ENCODE measurements at places on chromosomes 1 and 21.

GRCh38 chr1:81158592-81158991 lies 642.1 kb upstream of the ADGRL2 start:
- no peak for DNase-seq

GRCh38 chr1:32695098-32695904 lies 7.3 kb downstream of the SYNC start:
- DNase-seq = no peak

GRCh38 chr1:171081314-171081753 lies 9.4 kb upstream of the FMO3 start:
- DNase-seq = no peak

- DNase-seq = no peak
These were observed 40.5 kb downstream of the UBE2G2 start for GRCh38 chr21:44761011-44761729.

GRCh38 chr1:153697191-153698019 lies 18.9 kb downstream of the NPR1 start:
- DNase-seq = no peak

DNA sequence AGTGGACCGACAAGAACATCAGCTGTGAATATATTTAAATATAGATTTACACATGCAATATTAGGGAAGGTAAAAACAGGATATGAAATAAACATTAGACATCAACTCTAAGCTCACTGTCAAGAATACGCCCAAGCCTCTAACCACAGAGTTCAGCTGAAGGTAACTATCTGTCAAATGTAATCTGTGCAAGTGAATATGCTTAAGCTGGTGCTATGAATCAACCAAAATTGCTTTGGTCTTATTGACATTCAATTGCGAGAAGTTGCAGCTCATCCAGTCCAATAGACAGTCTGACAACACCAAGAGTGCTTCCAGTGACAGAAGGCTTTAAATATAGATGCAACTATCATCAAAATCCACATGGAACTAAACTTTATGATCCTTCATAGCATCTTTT lies 32.3 kb downstream of the USH2A start:
- no peak for DNase-seq

GRCh38 chr1:34928066-34928696 lies 1.3 kb downstream of the DLGAP3 start:
- no peak for DNase-seq

DNA sequence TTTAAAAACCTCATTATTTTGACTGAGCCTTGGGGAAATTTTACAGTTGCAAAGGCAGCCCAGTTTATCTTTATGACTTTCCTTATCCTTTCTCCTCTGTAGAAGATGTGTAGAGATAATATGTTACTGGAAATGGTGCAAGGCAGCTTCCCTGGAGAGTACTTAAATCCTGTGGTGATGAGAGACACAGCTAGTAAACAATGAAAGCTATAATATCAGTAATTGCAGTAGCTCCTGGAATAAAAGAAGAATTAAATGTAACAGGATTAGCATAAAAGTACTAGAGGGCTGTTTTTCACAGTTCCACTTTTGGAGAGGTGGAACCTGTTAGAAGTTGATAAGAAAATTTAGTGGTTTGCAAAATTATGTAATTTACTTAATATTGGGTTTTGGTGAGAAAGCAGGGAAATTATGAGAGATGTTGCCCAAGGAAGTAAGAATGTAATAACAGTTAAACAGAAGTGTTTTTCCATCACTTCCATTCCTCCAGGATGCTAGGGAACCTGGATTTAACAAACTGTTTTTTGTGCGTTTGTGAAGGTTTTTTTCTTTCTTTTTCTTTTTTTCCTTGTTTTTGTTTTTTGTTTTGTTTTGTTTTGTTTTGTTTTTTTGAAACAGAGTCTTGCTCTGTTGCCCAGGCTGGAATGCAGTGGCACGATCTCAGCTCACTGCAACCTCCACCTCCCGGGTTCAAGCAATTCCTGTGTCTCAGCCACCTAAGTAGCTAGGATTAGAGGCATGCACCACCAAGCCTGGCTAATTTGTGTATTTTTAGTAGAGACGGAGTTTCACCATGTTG lies 15.7 kb upstream of the EDEM3 start:
- no peak for DNase-seq

- no peak for DNase-seq
These were observed 2.5 kb downstream of the DISC1 start for GRCh38 chr1:231629132-231629531.

- no peak for DNase-seq
These were observed 7.1 kb upstream of the PRKCZ start for GRCh38 chr1:2042830-2043773.

GRCh38 chr1:18396247-18396980 lies 84.3 kb upstream of the KLHDC7A start:
- no peak for DNase-seq

DNA sequence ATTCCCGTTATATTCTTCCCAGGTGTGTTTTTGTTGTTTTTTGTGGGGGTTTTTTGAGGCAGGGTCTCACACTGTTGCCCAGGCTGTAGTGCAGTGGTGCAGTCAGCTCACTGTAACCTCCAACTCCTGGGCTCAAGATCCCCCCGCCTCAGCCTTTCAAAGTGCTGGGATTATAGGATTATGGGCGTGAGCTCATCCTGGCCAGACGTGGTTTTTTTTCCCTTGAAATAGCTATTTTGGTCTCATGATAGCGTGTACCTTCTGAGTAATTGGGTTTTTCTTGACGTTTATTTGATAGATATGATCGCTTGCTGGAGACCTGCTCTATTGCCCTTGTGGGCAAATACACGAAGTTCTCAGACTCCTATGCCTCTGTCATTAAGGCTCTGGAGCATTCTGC lies 17.6 kb downstream of the CTPS1 start:
- DNase-seq = no peak

- DNase-seq = no peak
These were observed 2.7 kb downstream of the RAB29 start for GRCh38 chr1:205772607-205773032.

DNA sequence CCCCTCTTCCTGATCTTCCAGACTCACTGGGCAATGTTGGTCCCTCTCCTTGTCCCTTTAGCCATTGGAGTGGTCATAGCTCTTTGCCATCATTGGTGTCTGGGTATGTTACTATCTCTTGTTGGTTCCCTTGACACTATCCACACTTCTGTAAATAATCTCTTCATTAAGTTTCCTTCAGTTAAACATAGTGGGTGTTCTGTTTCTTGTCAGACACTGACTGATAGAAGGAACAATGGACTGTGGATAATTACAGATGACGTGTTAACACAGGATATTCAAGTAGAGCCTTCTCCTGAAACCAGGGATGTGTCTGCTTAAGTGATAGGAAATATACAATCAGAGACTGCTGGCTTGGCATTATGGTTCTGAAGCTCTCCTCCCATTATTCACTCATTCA lies 458.3 kb upstream of the USP24 start:
- DNase-seq = no peak

DNA sequence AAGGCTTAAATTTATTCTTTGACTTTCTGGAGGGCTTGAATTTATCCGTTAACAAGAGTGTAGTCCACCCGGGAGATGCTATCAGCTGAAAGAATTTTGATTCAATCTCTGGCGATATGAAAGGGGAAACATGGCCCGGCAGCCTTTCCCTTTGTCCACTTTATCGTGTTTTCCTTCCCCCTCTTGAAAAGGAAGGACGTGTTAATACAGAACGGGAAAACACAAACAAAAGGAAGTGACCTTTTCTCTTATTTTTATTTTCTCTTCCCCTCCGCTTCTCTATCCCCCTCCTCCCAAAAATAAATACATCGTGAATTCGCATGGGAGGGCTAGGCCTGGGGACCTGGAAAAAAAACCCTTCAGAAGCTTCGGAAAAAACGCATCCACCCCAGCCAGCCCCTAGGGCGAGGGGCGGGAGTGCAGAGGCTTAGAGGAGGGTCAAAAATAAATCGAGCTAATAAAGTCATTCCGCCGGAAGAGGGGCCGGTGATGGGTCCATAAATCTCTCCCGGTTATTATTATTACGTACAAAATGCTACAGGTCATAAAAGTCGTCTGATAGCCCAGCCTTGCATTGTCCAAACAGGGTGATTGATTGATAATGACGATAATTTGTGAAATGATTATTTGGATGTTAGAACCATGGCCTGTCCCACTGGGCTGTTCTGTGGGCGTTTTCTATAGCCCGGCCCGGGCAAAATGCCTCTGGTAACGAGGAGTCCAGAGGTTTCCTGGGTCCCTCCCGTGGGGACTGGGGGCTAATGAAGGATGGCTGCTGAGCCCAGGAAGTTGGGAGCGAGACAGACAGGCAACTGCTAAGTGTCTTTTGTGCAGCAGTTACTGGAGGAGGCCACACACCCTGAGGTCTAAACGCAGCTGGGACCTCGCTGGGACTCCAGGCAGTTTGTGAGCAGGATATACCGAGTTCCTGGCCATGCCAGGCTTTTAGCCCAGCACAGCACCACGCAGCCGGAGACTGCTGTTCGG lies 179.4 kb downstream of the PRDM16 start:
- DNase-seq = no peak
